ENCODE measurements at places on chromosomes 13 and 19.
A peak's percentile ranks its signal among the peaks of the same experiment; 100 is the strongest.

- no peak for DNase-seq
Measured at GRCh38 chr19:2771786-2772674, 11.0 kb downstream of the SGTA start.

GRCh38 chr13:36090592-36090991 is 40.6 kb downstream of the DCLK1 start:
- peak; percentile 2 for DNase-seq

DNA sequence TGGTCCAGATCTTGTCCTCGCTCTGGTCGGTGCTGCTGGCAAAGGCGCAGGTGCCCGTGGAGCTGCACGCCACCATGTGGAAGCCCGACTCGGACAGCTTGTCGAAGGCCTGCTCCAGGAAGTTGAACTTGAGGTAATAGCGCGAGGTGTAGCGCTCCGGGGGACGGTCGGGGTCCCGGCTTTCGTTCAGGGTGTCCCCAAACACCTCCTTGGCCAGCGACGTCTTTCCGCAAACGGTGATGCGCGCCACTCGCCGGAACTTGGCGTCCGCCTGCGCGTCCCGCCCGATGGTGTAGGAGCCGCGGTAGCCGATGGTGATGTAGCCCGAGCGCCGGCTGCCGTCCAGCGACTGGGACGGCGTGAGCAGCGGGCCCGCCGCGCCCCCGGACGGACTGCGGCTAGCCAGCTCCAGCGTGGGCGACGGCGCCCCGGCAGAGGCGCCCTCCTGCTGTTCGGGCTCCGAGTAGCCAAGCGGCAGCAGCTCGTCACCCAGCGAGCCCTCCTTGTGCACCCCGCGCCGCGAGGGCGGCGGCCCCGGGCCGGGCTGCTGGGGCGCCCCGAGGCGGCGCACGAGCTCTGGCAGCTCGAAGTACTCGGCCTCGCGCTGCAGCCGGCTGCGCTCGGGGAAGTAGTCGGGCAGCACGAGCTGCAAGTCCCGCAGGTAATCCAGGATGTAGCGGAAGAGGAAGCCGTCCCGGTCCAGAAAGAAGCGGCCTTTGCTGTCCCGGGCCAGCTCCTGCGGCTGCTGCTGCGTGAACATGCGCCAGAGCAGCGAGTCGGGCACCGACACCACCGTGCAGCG is 801 bp downstream of the KCTD12 start:
- peak; percentile 65 for DNase-seq

GRCh38 chr19:3335431-3336350 is 30.7 kb upstream of the NFIC start:
- DNase-seq = peak; percentile 74

DNA sequence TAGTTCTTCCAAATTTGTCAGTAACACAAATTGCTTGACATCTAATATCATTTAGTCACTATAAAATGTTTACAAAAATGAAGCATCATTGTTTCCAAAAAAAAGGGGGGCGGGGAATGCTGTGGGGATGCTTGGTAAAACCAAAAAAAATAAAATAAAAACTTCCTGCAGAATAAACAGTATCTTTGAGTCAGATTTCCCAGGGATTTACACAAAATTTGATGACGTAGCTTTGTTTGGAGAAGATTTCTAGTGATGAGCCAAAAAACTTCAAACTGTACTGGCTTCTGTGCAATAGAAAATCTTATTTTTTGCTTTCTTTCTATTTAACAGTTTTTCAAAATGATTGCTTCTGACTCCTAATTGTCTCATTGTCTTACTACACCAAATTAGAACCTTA is 80.0 kb downstream of the MZT1 start:
- DNase-seq = no peak

DNA sequence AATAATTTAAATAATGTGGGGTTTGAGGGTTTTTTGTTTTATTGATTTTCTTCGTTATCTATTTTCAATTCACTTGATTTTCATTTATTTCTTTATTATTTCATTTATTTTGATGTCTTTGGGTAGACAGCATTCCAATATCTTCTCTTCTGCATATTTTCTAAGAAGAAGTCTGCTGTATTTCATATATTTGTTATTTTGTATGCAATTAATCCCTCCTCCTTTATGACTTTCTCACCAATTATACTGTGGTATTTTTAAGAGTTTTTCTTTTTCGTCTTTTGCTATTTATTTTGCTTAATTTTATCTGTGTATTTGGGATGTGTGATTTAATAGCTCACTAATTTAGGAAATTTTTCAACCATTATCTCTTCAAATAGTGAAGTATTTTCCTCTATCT is 1444.4 kb upstream of the MIR17HG start:
- no peak for DNase-seq

- no peak for DNase-seq
Measured at GRCh38 chr13:49620170-49620621, 8.1 kb upstream of the ARL11 start.

DNA sequence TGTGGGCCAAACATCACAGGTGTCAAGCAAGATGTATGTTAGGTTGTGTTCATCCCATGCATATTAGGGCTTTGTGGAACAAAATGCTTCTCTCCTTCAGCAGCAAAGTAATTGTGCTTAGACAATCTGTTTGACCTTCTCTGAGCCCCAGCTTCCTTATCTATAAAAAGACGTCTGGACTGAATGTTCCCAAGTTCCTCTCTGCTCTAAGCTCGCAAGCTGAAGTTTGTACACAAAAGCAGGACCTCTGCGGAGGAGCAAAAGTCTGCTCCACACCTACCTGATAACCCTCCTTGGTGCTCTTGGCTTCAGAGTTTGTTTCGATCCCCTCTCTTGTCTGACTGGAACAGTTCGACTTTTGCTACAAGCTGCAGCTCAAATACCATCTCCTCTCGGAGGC is 95.7 kb upstream of the UBL3 start:
- DNase-seq = no peak

- no peak for DNase-seq
Measured at GRCh38 chr13:112779856-112780604, 90.2 kb downstream of the ATP11A start.

DNA sequence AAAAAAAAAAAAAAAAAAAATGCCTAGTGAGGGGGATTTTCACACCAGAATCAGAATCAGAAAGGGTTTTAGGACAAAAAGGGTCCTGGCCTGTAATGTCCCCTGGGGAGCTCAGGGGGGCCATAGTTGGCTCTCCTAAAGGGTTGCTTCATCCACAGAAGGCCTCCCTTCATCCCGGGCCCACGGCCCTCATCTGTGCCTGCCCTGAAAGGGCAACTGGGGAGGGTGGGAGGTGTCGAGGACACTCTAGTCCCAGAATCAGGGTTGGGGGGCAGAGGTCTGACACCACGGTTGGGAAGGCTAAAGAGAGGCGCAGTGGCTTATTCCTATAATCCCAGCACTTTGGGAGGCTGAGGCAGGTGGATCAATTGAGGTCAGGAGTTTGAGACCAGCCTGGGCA is 22.5 kb upstream of the ZNRF4 start:
- no peak for DNase-seq

DNA sequence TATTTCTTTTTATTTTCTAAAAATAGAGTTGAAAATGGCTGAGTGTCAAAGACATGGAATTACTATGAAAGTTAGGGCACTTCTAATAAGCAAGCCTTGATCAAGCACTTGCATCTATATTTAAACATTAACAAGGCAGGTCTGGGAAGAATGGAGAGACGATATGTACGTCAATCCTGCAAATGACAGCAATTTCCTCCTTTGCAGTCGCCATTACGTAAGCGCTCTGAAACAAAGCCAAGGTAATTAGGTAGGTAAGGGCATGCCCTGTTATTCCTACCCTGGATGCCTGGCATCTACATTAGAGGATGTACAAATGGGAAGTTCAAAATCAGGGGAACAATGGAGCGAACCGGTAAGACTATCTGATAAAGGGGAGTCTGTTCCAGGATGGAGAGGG is 664.0 kb upstream of the ARGLU1 start:
- DNase-seq = no peak

DNA sequence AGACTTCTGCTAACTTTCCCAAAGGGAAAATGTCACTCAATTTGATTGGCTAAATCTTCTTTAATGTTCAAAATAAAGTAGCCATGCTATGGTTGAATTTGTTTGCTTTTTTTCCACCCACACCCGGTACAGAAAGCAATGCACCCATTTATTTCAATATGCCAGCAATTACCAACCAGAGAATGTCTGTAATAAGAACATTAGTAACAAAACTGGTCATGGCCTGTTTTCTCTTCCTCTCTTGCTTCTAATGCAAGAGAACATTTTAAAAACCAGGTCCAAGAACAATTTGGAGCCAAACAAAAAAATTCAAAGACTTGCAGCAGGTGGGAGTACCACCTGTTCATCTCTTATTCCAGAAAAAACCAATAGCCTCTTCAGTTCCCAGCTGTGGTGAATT is 1108.8 kb upstream of the PCDH20 start:
- DNase-seq = no peak

DNA sequence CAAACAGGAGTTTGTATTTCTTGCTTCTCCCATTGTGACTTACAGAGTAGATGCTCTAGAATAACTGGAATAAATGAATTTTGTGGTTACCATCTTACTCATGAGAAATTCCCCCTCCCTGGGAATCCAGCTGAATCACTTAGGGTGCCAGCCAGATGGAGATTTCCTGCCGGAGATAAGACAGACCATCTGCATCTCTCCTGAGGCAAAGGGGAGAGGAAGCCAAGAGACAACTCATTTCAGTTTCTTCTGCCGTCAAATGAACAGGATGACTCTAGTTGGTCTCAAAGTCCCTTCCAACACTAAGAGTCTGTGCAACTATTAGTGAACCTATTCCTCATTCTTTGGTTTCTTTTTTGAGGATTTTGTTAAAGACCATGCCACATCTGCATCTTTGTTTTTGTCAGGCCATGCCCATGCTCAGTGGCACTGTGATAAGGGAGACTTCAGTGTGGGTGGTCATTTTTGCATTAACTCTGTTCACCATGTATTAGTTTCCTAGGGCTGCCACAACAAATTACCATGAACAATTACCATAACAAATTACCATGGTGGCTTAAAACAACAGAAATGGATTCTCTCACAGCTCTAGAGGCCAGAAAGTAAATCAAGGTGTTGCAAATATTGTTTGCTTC is 112.8 kb downstream of the NDFIP2 start:
- no peak for DNase-seq

- DNase-seq = no peak
Measured at GRCh38 chr19:12544401-12544876, 6.8 kb downstream of the ZNF564 start.

- no peak for DNase-seq
Measured at GRCh38 chr19:17834350-17835181, 13.2 kb downstream of the JAK3 start.

All from thyroid gland (tissue), 4 donors.